NCI-H2029 treated with DMSO at 0.1 percent for 48 hours (cell line): ENCODE measurements at places on chromosomes 11 and 22.

DNA sequence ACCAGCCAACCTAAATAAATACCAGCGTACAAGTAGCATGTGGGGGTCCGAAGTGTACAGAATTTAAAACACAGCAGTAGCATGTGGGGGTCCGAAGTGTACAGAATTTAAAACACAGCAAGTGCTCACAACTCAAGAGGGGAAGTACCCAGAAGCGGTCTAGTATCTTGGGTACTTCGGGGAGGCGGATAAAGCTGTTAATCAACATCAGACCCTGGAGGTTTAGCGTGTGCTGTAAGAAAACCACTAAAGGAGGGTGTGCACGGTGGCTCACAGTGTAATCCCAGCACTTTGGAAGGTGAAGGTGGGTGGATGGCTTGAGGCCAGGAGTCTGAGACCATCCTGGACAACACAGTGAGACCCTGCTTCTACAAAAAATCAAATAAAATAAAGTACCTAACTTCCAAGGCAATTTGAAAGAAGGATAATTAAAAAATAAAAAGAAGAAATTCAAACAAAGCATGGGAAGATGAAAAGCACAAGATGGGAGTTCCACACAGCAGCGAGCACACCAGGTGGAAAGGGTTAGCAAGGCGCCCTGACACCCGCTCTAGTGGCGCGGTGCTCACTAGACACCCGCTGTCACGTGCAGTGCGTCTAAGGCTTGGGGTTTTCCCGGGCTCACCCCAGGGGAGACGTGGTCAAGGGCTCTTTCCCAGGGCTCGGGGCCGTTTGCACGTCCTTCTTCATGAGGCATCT lies 35.0 kb upstream of the MOB2 start:
- DNase-seq = no peak

DNA sequence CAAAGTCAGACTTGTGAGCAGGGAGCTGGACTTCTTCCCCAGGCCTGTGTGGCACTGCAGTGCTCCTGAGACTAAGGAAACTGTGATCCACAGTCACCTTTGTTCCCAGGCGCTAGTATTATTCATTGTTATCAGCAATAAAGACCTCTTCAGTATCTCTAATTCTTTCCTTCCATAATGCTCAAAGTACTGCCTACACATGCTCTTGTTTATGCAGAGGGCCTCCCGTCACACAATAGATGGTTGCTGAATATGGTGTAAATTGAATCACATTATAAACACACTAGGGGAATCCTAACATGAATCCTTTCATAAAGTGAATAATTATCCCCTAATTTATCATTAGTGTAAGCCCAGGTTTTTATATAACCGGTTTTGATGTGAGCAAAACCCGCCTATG lies 493.3 kb downstream of the BUD13 start:
- no peak for DNase-seq

DNA sequence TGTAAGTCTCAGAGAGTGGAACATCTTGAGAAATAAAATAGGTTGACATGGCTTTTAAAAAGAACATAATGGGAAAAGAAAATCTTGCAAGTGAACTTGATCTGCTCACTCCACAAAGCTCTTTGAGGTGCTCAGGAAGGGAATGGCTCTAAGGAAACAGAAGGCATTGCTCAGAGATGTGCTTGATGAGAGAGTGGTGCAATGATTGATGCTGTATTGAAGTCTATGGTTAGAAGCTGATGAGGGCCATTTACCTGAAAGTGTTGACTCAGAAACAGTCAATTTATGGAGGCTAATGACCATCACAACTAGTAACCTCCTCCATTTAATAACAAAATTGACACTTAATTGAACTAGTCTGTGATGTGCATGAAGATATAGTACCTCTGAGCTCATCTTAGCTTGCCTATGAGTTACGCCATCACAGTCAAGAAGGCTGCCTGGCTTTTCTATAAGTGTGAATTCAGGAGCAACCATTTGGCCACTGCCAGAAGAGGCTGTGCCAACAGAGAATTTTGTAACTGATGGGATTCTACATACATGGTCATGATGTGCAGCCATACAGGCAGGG lies 639.1 kb downstream of the JRKL start:
- DNase-seq = no peak

DNA sequence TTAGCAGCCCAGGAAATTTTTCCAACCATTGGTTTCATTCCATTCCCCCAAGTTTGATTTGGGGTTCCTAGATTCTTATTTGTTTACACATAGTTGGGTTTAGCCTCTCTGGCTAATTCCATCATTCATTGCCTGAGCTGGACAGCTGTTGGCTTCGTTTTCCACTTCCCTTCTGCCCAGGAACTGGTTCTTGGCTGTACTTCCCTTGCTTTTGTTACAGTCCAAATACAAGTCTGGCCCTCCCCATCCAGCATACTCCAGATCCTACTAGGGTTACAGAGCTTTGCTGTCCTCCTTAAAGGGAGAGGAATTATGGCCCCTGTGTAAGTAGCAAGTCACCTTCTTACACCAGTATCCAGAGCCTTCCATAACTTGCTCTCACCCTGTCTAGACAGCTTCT lies 356.3 kb downstream of the FAT3 start:
- DNase-seq = no peak

DNA sequence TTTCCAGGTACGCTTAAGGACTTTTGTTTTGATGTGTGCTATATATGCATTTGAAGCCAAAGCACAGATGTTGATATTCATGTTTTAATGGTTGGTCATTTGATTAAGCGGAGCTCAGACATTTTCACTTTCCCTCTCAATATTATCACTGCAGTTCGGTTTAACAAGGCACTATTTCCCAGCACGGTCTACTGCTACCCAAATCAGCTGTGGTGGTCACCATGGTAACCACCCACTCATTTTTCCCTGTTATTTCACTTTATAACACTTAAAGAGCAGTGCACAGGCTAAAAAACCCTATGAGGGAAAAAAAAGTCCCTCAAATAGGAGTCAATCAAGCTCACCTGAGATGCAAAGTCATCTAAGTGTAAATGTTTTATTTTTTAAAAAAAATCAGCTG lies 439.6 kb upstream of the CCDC90B start:
- DNase-seq = no peak

DNA sequence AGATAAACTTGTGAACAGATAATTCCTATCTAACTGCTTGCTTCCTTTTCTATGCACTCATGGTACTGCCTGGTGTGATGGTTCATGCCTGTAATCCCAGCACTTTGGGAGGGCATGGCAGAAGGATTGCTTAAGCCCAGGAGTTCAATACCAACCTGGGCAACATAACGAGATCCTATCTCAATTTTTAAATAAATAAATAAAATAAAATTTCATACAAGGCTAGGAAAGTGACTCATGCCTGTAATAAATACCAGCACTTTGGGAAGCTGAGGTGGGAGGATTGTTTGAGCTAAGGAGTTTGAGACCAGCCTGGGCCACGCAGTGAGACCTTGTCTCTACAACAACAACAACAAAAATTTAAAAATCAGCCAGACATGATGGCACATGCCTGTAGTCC lies 166.6 kb downstream of the COMMD9 start:
- DNase-seq = no peak

DNA sequence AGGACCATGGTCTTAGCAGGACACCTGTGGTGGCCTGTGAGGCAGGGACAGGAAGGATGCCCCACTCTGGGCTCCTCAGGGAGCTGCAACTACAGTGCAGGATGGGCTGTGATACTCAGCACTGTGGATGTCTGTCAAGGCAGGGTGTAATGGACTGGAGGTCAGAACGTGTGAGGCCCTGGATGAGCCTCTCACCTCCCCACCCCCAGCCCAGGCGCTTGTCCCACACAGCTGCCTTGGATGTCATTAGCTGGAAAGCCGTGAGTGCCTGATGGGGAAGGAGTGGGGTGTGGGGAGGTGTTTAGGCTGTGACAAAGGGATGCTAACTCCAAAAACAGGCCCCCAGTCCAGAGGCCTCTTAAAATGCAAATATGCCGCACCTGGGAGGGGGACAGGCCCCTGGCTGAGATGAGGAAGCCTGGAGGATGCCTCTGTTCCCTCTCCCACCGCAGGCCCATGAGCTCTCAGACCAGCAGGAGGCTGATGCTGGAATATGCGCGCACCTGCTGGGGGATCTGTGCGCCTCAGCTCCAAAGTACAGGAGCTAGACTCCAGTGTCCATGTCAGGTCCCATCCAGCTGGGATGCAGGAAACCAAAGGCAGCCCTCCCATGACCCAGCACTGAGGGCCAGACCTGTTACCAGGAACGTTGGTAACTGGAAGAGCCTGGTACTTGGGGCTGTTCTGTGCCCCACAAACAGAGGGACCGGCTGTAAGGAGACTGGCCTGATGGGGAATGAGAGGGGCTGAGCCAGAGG lies 25.1 kb downstream of the RSPH14 start:
- DNase-seq = no peak

GRCh38 chr11:123384116-123384515 lies 46.0 kb upstream of the GRAMD1B start:
- DNase-seq = no peak

- no peak for DNase-seq
Measured at GRCh38 chr22:45208993-45209838, 31.5 kb downstream of the KIAA0930 start.
